ENCODE measurements at places on chromosomes 2 and 18.

DNA sequence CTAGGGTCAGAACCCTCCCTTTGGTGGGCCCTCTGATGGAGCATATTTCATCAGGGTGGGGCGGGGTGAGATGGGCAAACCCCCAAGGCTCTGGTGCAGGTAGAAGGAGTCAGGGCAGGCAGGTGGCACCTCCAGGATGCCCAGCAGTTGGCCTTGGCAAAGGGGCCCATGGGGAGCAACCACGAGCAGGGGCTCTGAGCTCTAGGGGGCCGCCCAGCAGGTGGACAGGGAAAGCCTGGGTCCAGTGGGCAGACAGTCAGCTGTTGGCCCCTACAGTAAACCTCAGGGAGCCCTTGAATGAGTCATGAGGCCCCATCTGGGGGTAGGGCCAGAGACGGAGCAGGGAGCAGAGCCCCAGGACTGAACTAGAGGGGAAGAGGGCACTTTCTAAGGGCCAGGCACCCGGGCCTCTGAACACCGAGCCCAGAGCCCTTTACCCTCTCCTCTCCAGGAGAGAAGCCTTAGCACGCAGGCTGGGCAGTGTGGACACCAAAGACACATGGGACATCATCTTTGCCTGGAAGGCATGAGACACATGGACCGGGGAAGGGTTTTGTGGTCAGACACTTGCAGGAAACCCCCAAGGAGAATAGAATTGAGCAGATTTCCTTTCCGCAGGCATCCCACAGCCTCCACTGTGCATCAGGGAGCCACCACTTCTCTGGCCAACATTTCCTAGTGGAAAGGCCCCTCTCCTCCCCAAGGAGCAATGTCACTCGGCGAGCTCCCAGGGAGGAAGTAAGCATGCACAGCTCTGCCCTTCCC, 257.3 kb downstream of the GLI2 start:
- no peak for DNase-seq

- no peak for DNase-seq
These were observed 26.5 kb downstream of the KCNE4 start for GRCh38 chr2:223078482-223078881.

GRCh38 chr2:15169326-15170069, 391.6 kb downstream of the NBAS start:
- DNase-seq, result no peak

- DNase-seq, result no peak
These were observed 80.9 kb downstream of the VWA3B start for GRCh38 chr2:98167916-98168315.

DNA sequence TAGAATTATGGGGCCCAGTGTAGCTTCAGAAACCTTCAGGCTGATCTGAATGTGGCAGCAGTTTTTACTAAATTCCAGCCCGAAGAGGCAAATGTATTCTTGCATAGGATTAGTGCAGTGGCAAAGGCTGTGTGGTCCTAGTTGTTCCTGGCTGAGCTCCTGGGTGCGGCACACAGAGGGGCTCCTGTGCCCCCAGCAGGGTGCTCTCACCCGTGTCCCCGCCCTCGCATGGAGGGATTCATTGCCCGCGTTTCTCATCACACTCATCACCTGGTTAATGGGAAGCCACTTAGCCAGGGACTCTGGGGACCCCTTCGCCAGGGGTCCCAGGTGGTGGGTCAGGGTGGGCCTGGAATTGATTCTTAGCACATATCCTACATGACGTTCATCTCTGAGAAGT, 3.9 kb downstream of the KCNG2 start:
- no peak for DNase-seq

- no peak for DNase-seq
These were observed 10.1 kb upstream of the IFIH1 start for GRCh38 chr2:162328424-162329157.

GRCh38 chr2:179440642-179441251, 176.1 kb upstream of the SESTD1 start:
- DNase-seq, result no peak

All from stimulated activated CD8-positive, alpha-beta memory T cell treated with anti-CD3 and anti-CD28 coated beads, Interleukin-7, amount 100 ng/mL, for 1 hour (primary cell).